ENCODE measurements at places on chromosomes 6 and 20. TPM values are rescaled to one million over a fixed set of nuclear protein-coding genes. Genes with fewer than 3 reads are reported as not detected.
A peak's percentile ranks its signal among the peaks of the same experiment; 100 is the strongest.

The GJA10 gene
- polyA plus RNA-seq, result not detected

GRCh38 chr20:8147476-8147875 is 15.4 kb downstream of the PLCB1 start:
- DNase-seq, result no peak

The BTNL2 gene
- polyA plus RNA-seq, result not detected

GRCh38 chr6:133889557-133890403 is 867 bp downstream of the TCF21 start:
- peak; percentile 20 for DNase-seq

The BEND6 gene
- polyA plus RNA-seq, result 0.27 TPM

The DOK5 gene
- polyA plus RNA-seq, result 0.38 TPM

The C20orf141 gene
- polyA plus RNA-seq, result not detected

The FAM50B gene
- polyA plus RNA-seq, result 9.7 TPM

GRCh38 chr6:7578931-7579330 is 11.1 kb upstream of the SNRNP48 start:
- DNase-seq, result no peak

The TRDN gene
- polyA plus RNA-seq, result 0.21 TPM

GRCh38 chr20:61353261-61354000 is 101.4 kb downstream of the CDH4 start:
- DNase-seq, result no peak

DNA sequence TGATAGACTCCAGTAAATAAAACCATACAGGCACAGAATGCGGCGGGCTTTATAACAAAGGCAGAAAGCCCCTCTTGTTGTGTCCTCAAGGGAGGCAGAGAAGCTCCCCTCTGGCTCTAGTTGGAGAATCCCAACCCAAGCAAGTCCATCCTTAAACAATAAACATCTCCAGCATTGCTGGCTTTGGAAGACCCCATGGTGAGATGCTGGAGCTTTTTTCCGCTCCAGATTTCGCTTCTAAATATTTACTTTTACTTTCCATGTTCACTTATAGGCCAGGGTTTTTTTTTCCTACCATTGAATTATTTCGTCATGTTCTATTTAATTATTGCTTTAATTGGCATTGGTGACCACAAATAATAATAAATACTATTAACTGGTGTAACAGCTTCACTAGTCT is 176.2 kb downstream of the MTHFD1L start:
- DNase-seq, result no peak

The RAET1E gene
- polyA plus RNA-seq, result not detected

The HTR1B gene
- 0.05 TPM for polyA plus RNA-seq

The PARD6B gene
- 3.1 TPM for polyA plus RNA-seq

DNA sequence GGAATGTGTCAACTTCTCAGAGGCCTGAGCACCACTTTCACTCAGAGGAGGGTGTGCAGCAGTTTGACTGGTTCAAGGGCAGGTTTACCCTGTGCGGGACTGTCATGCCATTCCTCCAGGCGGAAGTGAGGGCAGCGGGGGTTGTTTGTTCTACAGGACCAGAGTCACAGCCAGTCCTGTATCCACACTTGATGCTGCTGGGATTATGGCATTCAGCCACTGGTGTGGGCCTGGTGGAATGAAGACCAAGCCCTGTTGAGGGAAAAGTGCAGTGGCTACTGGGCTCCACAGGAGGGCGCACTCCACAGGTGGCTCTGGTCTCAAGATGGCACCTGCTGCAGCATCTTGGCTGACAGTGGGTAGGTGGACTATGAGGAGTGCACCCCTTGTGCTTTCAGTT is 14.8 kb downstream of the SEMG2 start:
- DNase-seq, result no peak

GRCh38 chr20:45892049-45892825 is 1.1 kb downstream of the CTSA start:
- DNase-seq, result no peak

DNA sequence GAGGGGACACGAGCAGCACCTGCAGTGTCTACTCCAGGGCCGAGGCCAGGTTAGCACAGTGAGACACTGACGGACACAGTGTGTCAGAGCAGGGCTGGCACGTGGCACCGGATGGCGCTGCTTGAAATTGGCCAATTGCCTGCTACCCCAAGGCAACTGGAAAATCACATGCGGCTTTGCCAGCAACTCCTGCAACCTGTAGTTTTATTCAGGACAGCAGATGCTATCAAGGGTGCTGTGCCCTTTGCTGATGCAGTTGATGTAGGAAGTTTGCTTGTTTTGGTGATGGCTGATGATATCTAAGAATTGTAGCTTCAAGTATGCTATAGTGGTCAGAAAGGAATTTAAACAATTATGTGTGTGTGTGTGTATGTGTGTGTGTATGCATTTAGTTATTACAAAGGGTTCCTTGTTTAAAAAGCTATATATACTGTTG is 25.9 kb downstream of the RIN2 start:
- no peak for DNase-seq

GRCh38 chr6:107533415-107534059 is 43.6 kb downstream of the SOBP start:
- no peak for DNase-seq

DNA sequence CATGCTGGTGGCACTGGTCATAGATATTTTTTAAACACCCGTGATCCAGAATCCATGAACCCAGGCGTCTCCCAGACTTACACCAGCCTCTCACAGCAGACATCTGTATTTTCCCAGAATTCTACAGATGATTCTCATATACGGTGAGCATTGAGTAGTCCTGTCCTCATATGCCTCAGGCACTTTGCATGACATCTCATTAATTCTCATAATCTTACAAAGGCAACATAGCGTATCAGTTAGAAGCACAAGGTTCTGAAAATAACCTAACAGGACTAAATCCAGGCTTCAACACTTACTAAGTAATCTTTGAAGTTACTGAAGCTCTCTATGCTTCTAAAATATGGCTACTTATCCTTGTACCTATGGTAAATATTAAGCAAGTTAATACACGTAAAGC is 8.9 kb downstream of the NDUFAF4 start:
- no peak for DNase-seq

GRCh38 chr6:139372326-139373153 is 1.9 kb downstream of the CITED2 start:
- no peak for DNase-seq

GRCh38 chr6:80594461-80594860 is 488.0 kb downstream of the BCKDHB start:
- no peak for DNase-seq

- no peak for DNase-seq
Observed at GRCh38 chr20:37877832-37878772, 24.8 kb upstream of the VSTM2L start.

The WFDC12 gene
- not detected for polyA plus RNA-seq

The PSORS1C2 gene
- polyA plus RNA-seq, result not detected

The HLA-DQB1 gene
- 24.7 TPM for polyA plus RNA-seq
